HTR-8/SVneo (cell line): ENCODE measurements at places on chromosomes 16 and 17.

- peak; percentile 18 for DNase-seq
Observed at GRCh38 chr17:35087731-35088355, 24.3 kb upstream of the RFFL start.

DNA sequence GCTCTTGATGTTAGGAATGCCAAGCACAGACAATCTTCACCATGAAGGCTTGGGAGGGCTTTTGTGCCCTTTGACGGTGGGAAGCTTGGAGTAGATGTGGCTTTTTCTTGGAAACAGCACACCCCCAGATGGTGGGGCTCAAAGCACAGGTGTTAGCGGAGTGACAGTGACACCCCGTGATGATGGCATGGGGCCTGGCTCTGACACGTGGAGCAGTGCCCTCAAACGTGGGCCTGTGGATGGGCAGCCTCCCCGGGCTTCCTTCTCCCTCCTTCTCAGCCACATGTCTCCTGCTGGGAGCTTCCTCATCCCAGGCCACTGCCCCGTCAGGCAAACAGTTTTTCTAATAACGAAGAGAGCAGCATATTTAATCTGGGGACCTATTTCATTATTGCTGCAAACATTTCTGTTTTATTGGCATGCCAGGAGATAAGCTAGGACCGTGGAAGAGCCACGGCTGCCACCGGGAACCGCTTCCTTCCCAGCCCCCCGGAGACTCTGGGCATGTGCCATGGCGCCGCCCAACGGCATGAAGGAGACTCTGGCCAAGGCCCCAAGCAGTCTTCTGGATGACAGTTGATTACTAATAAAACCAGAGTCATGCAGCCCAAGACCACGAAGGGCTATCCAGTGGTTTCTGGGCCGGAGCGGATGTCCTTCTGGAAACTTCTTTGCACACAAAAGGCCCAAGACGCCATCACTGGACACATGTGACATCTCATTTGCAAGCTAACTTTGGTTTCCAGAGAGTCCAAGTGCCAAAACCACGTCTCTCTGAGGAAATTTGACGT, 280.3 kb upstream of the FOXF1 start:
- DNase-seq, result no peak

DNA sequence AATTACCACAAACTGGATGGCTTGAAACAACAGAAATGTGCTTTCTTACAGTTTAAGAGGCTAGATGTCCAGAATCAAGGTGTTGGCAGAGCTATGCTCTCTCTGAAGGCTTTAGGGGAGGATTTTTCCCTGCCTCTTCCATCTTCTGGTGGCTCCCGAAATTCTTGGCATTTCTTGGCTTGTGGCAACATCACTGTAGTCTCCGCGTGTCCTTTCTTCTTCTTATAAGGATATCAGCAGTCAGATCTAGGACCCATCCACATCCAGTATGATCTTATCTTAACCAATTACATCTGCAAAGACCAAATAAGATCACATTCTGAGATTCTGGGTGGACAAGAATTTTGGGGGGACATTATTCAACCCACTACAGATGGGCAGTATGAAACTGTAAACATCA, 119.2 kb upstream of the PMFBP1 start:
- no peak for DNase-seq

- DNase-seq, result no peak
Observed at GRCh38 chr16:87924811-87925670, 11.3 kb downstream of the CA5A start.

DNA sequence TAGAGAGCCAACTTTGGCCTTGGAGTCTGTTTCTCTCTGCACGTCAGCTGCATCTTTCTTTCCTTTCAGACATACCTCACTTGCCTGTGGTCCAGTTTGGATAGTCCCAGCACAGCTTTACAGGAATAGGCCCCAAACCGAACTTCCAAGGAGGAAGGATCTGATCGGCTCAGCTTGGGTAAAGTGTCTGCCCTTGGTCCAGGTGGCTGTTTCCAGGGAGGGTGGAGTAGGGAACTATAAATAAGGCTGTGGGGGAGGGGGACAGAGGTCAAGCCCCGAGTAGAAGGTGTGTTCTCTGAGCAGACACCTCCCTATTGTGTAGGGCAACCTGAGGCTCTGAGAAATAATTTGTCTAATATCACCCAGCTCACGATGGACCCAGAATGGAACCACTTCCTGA, 29.2 kb upstream of the NKD1 start:
- DNase-seq, result no peak

DNA sequence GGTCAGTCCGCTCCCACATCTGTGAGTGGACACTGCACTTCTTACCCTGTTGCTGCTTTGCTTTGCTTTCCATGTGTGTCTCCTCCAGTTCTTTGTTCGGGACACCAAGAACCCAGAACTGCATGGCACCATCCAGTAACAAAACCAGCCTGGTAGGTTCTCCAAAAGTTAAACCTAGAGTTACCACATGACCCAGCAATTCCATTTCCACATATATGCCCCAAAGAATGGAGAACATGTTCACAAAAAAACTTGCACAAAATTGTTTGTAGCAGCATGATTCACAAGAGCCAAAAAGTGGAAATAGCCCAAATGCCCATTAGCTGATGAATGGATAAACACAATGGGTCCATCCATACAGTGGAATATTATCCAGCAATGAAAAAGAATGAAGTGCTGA, 10.3 kb upstream of the CCL22 start:
- no peak for DNase-seq

- peak; percentile 56 for DNase-seq
Observed at GRCh38 chr17:80981062-80981902, 10.4 kb upstream of the CHMP6 start.

GRCh38 chr16:48499923-48500381, 110.0 kb downstream of the N4BP1 start:
- DNase-seq, result no peak

DNA sequence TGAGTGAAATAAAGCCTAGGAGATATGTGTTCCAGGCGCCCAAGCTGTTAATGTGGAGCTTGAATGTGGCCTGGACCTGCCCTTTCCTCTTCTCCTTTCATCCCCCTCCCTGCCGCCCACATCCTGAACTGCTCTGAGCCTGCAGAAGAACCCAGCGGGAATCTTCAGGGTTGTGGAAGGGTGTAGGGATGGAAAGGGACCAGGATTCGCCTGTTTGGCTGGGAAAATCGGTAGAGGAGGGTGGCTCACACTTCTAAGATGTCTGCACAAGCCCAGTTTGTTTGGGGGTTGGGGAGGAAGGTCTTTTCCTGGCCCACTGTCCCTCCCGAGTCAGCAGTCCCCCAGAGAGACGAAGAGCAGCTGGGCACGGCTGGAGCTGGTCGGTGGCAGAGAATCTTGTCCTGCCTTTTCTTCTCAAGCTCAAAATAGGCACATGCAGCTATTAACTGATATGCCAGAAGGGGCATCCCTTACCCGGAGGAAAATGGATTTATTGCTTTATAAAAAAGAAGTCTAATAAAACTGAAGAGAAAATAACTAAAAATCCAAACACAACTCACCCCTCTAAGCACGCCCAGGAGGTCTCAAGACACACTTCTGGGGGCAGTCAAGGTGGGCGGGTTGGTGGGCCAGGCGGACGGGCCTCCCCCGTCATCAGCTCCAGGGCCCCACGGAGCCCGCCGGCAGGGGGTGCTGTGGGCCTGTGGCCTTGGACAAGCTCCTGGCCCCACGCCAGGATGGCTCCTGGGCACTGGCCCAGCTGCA, 11.5 kb upstream of the PITPNA start:
- DNase-seq, result peak; percentile 85

GRCh38 chr16:2278272-2278608, 10.3 kb upstream of the RNPS1 start:
- DNase-seq, result no peak

DNA sequence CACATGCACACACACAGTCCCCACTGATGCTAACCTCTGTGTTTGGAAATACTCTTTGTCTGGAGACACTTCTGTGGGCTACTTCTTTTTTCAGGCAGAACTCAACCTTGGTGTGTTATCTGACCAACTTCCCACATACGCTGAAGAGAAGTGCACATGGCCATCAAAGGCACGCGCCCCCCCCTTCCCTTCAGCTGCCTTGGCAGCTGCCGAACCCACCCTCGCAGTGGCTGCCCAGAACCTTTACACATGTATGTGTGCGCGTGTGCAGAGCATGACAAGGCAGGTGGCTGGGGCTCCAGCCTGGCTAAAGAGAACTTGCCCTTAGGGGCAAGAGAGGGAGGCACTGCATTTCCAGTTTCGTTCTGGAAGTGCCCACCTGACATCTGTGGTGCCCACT, 3.9 kb downstream of the RAPGEFL1 start:
- DNase-seq, result no peak

DNA sequence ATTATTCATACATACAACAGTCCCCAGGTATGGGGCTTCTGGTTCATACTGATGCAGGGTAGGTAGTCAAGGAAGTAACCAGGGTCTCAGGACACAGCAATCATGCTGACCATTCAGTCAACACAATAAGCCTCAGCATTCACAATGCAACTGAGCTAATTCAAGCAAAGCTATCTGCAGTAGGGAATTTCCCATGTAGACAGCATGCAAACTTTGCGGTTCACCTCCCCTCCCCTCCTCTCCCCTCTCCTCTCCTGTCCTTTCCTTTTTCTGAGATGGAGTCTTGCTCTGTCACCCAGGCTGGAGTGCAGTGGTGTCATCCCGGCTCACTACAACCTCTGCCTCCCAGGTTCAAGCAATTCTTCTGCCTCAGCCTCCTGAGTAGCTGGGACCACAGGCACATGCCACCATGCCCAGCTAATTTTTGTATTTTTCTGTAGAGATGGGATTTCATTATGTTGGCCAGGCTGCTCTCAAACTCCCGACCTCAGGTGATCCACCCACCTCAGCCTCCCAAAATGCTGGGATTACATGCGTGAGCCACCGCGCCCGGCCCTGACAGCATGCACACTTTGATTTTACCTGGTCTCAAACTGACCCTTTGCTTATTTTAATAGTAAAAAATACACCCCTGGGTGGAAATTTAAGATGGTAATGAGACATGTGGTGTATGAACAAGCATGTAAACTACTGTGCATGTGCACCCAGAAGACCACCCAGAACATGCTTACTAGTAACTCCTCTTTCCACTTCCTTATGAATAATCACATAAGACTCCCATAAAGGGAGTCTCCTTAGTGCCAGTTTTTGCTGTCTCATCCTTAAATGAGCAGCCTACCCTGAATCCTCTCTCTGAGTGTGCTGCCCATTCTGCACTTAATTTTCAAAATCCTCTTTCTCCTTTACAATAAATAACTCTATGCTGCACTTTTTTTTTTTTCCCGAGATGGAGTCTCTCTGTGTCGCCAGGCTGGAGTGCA, 9.3 kb upstream of the RNF135 start:
- DNase-seq, result no peak

GRCh38 chr17:29291163-29291752, 2.7 kb downstream of the NUFIP2 start:
- DNase-seq, result peak; percentile 60

GRCh38 chr17:37698132-37698910, 46.5 kb downstream of the HNF1B start:
- DNase-seq, result peak; percentile 69

DNA sequence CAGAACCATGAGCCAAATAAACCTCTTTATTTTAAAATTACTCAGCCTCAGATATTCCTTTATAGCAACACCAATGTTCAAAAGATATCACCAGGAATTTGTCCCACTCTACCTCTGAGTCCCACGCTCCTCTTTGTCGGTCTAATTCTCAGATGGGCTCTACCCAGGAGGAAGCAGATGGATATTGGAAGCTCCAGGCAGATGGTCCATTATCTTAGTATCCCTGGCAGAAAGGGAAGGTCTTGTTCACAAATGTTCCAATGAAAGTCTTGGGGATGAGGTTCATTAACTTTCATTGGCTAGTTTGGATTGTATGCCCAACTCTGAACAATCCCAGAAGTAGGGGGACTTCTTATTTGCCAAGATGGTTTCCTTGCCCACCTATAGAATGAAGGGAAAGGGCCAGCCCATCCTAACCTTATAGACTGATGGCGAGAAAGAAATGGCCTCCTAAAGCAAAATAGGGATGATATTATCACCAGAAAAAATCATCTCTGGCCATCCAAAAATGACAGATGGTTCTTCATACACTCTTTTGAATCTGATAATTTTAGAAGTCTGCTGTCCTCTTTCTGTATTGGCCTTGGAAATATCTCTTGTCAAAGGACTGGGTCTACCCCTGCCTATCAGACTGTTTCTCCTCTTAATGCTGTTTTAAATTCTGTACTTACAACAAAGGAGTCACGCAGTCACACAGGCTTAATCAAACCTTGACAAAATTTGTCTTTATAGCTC, 21.3 kb upstream of the ELAC2 start:
- no peak for DNase-seq

DNA sequence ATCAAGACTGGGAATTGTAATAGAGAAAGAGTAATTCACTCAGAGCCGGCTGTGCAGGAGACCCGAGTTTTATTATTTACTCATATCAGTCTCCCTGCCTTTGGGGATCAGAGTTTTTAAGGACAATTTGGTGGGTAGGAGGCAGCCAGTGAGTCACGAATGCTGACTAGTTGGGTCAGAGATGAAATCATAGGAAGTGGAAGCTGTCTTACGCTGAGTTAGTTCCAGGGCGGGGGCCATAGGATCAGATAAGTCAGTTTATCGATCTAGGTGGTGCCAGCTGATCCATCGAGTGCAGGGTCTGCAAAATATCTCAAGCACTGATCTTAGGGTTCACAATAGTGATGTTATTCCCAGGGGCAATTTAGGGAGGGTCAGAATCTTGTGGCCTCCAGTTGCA, 20.2 kb upstream of the GUCY2D start:
- DNase-seq, result no peak

DNA sequence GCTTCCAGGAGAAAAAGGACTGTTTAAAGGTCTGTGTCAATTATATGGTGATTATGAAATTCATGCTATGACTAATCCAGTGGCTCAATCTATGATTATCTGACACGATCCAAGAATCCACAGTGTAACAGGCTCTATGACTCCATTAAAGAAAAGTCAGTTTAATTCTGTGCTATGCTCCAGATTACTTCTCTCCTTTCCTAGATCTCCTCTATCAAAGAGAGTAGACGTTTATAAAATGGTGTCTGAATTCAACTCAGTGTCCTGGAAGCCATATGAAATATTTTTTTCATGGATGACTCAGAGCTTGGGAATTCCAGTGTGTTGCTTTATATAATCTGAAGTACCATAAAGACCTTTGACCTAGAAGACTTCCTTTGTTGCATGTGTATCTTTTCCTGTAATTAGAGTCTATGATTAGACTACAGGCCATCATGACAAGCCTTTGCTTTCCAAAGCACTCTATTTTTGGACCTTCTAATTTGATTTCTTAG, 27.0 kb upstream of the NF1 start:
- DNase-seq, result peak; percentile 68
